ENCODE measurements at places on chromosomes 6 and 20.

DNA sequence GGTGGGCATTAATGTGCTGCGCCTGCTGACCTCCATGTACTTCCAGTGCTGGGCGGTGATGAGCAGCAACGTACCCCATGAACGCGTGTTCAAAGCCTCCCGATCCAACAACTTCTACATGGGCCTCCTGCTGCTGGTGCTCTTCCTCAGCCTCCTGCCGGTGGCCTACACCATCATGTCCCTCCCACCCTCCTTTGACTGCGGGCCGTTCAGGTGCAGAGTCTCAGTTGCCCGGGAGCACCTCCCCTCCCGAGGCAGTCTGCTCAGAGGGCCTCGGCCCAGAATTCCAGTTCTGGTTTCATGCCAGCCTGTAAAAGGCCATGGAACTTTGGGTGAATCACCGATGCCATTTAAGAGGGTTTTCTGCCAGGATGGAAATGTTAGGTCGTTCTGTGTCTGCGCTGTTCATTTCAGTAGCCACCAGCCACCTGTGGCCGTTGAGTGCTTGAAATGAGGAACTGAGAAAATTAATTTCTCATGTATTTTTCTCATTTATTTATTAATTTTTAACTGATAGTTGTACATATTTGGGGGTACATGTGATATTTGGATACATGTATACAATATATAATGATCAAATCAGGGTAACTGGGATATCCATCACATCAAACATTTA, 35.2 kb upstream of the NOP56 start:
- peak; percentile 57 for DNase-seq

- no peak for DNase-seq
These were observed at the start of gene MYLK2 for GRCh38 chr20:31819083-31819784. MYLK2 (plus strand) TSS chr20:31819356; CDS start chr20:31819581, 225 bp downstream.

DNA sequence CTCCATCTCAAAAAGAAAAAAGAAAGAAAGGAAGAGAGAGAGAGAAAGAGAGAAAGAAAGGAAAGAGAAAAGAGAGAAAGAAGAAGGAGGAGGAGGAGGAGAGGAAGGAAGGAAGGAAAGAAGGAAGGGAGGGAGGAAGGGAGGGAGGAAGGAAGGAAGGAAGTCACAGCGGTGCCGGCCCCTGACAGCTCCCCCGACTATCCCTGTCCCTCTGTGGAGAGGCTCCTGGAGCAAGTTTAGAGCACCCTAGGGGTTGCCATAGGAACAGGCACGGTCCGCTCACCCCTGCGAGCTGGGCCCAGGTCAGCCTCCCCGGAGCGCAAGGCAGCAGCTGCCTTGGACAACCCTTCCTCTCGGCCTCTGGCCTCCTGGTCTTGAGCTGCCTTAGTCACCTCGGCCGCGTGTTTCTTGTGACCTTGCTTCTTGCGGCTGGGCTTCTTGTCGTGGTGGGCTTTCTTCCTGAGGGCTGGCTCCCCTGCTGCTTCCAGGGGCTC, 6.8 kb downstream of the BNIP5 start:
- no peak for DNase-seq

- no peak for DNase-seq
These were observed 632.7 kb upstream of the ID4 start for GRCh38 chr6:19204445-19204844.

GRCh38 chr6:57173056-57173885, 1.1 kb downstream of the BAG2 start:
- DNase-seq, result peak; percentile 13

GRCh38 chr6:42177514-42178364, 4.6 kb downstream of the GUCA1A start:
- no peak for DNase-seq

DNA sequence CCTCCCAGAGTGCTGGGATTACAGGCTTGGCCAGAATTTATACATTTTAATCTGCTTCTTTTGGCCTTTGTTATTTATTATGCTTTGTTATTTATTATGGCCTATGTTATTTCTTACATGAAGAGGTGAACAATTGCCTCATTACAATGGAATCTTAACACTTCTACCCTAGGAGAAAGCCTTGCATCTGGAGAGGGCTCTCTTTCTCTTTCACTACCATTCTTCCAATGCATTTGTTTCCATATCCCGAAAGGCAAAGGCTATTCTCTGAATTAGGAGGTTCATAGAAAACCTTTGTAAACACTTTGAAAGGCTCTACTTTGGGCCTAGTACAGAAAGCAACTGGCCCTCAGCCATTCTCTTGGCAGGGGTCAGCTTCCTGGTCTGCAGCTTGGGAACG, 19.9 kb upstream of the DEK start:
- DNase-seq, result no peak

- peak; percentile 35 for DNase-seq
These were observed 4.5 kb upstream of the SERINC1 start for GRCh38 chr6:122476131-122476530.

DNA sequence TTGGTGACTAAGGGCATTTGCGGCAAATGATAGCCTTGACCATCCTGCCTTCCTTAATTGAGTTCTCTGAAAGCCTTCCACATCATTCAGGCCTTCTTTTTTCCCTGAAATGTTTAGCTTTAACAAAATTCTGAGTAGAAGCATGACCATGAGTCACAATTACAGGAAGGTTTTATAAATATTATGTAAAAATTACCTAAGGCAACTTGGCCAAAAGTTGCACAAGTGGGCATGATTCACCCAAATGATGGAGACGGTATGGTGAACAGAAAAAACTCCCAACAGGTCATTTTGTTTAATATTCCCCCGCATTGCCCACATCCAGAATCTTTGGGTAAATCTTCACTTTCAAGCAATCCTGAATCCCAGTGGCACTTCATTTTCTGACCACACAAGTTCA, 37.0 kb downstream of the MC3R start:
- peak; percentile 47 for DNase-seq

GRCh38 chr6:142943711-142944123, 1.3 kb downstream of the HIVEP2 start:
- DNase-seq, result peak; percentile 43

GRCh38 chr6:42113936-42114636, 28.3 kb downstream of the C6orf132 start:
- peak; percentile 98 for DNase-seq

- DNase-seq, result no peak
These were observed 63.4 kb downstream of the WDR27 start for GRCh38 chr6:169638388-169638787.

DNA sequence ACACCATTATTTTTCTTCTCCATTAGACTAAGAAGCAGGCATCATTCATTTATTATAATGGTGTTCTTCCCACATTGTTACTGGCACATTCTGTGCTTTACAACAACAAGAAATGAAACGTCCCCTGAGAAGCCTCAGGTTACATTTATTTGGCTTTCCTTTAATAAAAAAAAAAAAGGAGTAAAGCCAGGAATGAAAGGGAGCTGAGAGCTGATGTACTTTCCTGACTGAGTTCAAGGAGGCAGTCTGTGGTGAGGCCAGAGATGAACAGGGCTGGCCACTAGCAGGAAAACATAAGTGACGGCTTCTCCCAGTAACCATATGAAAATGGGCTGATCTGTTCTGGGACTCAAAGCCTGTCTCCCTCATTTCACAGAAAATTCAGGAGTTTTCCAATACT, 742.1 kb downstream of the MAFB start:
- no peak for DNase-seq

DNA sequence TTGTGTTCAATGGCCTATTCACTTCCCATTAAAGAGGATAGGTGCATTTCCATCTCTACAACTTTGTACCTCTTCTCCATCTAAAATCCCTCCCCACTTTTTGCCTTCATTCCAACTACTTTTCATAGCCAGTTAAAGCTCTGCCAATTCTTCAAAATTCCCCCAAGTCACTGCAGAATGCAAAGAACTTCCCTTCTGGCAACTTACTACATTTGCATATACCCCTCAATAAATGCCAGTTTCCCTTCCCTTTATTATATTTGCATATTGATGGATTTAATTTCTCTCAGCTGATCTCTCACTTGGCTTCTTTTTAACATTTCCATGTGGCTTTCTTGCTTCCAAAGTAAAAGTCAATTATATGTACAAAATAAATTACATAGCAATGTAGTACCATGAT, 393.4 kb downstream of the HACE1 start:
- DNase-seq, result no peak

DNA sequence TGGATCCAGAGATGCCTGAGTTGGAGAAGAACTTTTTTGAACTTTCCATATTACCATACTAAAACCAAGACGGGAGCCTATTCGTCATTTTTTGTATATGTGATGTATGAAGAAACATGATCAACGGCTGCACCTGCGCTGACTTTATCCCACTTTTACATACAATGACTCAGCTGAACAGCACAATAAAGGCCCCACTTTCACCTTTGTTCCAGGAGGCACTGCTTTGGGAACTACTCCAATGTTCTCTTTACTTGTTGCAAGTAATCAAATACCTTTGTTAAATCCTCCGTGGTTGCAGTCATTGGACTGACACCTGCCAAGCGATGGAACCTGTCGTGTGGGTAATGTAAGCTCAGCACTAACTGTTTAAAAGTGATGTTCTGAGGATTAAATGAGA, 17.3 kb upstream of the BTN3A2 start:
- DNase-seq, result no peak

DNA sequence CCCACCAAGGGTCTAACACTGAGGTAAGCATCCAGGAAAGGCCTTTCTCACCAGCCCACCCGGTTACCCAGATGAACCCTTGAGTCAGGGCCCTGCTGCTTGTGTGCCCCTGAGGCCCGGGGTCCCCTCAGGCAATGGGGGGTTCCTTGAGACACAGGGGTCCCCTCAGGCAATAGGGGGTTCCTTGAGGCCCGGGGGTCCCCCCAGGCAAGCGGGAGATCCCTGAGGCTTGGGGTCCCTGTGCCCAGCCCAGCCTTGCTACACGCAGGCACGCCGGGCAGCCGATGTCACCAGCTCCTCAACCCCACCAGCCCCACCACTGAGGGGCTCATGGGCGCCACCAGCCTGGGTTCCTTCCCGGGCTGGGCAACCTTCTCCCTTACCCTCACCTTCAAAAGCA, 247.2 kb downstream of the TTLL2 start:
- no peak for DNase-seq

DNA sequence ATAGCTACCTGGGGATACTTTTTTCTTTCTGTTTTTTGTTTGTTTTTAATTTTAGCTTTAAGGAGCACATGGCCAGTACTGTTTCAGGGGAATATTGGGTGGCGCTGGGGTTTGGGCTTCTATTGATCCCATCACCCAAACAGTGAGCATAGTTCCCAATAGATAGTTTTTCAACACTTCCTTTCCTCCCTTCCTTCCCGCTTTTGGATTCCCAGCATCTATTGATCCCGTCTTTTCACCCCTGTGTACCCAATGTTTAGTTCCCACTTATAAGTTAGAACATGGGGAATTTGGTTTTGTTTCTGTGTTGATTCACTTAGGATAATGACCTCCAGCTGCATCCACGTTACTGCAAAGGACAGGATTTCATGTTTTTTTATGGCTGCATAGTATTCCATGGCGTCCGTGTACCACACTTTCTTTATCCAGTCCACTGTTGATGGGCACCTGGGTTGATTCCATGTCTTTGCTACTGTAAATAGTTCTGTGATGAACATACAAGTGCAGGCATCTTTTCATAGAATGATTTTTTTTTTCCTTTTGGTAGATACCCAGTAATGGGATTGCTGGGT, 20.1 kb downstream of the NQO2 start:
- DNase-seq, result no peak

DNA sequence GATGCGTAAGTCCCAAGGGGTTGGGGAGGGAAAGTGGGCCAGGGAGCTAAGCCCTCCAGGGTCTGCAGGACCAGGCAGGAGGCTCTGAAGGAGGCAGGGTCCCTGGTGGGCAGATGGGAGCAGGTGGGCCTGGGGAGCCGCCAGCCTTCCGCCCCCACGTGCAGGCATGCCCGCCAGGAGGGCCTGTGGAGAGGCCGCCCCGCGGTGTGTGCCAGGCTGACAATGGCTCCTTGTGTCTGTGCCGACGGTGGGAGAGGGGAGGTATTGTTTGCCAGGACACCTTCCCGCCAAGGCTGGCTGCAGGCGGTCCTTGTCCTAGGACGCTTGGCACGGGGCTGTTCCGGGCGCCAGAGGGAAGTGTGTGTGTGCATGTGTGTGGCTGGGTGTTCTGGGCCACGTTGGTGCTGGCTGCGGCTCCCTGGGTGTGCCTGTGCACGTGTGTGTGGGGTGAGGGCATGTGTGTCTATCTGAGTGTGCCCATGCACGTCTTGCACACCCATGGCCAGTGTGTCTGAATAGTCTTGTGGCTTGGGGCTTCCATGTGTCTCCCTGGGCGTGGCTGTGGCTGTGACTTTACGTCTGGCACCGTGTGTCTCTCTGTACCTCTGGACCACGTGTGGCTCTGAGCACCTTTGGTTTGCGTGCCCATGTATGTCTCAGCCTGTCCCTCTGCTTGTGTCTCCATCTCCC, 153.0 kb downstream of the CEBPB start:
- DNase-seq, result no peak

GRCh38 chr6:22766979-22767378, 197.6 kb downstream of the HDGFL1 start:
- DNase-seq, result peak; percentile 29

DNA sequence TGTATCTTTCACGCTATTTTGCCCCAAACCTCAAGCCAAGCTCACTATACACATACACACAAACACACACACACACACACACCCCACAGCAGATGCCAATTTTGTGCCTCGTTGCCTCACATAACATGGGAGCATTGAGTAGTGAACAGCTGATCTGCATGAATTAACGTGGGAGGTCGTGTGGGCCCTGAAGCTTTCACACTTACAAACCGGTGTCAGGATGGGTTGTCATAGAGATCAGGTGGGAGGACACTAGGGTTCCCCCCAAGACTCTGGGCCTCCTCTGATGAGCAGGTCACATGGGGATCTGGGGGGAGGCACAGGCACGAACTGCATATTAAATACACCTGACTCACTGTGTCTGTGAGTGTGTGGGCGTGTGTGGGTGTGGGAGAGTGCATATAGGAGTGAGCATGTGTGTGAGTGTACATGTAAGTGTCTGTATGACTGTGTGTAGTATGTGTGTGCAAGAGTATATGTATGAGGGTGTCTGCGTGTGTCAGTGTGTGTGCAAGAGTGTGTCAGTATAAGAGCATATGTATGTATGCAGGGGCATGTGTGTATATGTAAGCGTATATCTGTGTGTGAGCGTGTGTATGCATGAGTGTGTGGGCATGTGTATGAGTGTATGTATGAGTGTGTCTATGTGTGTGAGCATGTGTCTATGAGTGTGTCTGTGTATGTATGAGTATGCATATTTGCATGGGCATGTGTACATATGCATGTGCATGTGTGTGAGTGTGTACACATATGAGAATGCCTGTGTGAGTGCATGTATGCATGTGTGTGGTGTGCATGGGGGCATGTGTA, 370.4 kb downstream of the PREX1 start:
- DNase-seq, result no peak

GRCh38 chr6:129138739-129139405, 255.9 kb downstream of the LAMA2 start:
- DNase-seq, result no peak

DNA sequence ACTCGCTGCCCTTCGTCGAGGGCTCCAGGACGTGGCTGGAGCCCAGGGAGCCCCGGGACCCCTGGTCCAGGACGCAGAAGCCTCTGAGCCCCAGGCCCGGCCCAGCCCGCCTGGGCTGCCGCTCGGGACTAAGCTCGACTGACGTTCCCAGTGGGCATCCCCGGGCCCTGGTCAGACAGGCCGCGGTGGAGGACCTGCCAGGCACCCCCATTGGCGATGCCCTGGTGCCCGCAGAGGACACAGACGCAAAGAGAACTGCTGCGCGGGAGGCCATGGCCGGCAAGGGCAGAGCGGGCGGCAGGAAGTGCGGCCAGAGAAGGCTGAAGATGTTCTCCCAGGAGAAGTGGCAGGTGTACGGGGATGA, 28.9 kb downstream of the ZNF831 start:
- DNase-seq, result no peak

GRCh38 chr6:167524261-167525111, 199.6 kb downstream of the TTLL2 start:
- no peak for DNase-seq

- no peak for DNase-seq
These were observed 74.0 kb downstream of the AGPAT4 start for GRCh38 chr6:161199850-161200249.

Data from M059J (cell line).